HS-27A (cell line): ENCODE measurements at places on chromosomes 11 and 22.

DNA sequence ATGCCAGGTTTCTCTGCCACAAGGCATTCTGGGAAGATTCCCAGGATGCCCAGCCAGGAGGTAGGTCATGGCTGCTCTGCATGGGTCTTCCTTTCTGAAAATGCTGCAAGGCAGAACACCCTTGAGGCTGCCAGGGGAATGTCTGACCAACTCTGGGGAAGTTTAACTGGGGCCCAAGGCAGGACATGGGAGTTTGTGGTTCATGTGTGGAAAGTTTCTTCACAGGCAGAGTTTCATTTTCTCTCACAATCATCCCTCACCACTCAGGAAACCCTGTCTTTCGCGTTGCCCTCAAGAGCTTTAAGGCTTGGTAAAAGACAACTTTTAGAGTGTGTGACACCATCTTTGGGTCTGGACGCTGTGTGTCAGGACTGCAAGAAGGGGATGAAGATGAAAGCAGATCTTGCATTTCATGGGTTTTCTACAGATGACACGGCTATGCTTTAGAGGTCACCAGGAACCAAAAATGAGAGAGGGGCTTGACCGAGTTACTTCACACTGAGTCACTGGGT is 133.5 kb downstream of the CD44 start:
- no peak for DNase-seq

- DNase-seq: no peak
Observed at GRCh38 chr22:49628391-49629260, 199.0 kb downstream of the BRD1 start.

DNA sequence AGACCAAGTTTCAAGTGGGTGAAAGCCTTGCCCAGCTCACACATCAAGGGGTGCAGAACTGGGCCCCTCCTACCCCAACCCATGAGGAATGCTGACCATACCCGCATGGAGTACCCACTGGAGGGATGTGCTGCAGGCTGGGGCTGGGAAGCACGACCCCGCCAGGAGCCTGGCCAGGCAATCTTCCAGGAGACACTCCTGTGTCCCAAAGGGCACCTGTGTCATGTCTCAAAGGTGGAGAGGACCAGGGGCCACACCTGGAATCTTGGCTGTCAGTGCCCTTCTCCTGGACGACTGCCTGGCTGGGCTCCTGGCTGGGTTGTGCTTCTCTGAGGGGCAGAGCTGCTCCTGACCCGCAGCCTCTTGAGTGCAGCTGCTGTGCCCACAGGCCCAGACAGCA is 6.7 kb downstream of the ARAP1 start:
- no peak for DNase-seq

DNA sequence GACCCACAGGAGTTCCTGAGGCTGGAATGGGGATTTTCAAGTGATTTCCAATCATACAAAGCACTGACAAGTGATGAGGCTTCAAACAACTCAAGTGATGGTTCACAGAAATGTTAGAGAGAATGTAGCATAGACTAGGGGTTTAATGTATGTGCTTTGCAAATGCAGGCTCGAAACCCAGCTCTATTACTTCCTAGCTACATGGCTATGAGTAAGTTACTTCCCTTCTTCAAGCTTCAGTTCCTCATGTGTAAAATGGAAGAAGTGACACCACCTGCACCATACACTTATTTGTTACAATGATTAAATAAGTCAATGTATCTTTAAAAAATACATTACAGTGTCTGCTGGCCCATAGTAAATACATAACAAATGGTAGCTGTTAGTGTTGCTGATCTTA is 139.8 kb downstream of the CCDC81 start:
- DNase-seq: no peak

- no peak for DNase-seq
Observed at GRCh38 chr22:20656902-20657836, 116.7 kb upstream of the SERPIND1 start.

- DNase-seq: no peak
Observed at GRCh38 chr22:38114484-38115398, 4.3 kb upstream of the BAIAP2L2 start.

DNA sequence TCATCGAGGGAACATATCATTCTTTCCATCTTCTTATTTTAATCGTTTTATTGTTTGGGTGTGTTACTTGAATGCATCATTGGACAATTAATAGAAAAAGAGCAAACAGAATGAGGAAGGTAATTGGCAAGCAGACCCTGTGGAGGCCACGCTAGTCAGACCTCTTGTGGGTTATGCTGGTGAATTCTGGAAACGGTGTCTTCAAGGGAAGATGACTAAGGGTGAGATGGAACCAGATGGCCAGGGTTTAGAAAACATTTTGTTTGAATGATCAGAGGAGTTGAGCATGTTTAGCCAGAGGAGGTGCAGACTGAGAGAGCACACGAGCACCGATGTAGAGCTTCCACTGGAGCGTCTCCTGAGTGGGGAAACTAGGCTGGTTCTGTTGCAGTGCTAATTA is 8.5 kb downstream of the ST14 start:
- no peak for DNase-seq

GRCh38 chr11:20192151-20192550 is 31.9 kb upstream of the DBX1 start:
- DNase-seq: no peak

GRCh38 chr11:16923987-16924386 is 90.2 kb downstream of the PLEKHA7 start:
- DNase-seq: no peak

GRCh38 chr22:32112380-32112779 is 46.7 kb downstream of the C22orf42 start:
- no peak for DNase-seq

- DNase-seq: no peak
Observed at GRCh38 chr22:19987394-19988306, 29.0 kb downstream of the ARVCF start.

GRCh38 chr11:129277198-129277843 is 85.2 kb upstream of the ARHGAP32 start:
- DNase-seq: no peak

DNA sequence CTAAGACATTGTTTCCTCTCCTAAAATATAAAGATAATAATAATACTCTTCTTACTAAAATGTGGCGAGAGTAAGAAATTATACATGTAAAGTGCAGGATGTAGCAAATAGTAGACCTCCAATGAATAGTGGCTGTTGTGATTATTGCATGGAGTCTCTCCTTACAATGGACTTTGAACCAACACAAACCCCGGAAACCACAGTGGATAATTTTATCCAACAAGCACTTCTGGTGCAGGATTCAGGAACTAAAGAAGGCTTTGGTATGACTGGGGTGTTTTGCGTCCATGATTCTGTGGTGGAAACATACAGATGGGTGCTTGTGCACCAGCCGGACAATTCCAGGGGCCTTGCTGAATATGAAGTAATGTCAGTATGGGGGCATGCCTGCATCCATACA is 146.4 kb upstream of the UBASH3B start:
- no peak for DNase-seq

GRCh38 chr11:34316347-34317035 is 41.3 kb downstream of the ABTB2 start:
- no peak for DNase-seq

DNA sequence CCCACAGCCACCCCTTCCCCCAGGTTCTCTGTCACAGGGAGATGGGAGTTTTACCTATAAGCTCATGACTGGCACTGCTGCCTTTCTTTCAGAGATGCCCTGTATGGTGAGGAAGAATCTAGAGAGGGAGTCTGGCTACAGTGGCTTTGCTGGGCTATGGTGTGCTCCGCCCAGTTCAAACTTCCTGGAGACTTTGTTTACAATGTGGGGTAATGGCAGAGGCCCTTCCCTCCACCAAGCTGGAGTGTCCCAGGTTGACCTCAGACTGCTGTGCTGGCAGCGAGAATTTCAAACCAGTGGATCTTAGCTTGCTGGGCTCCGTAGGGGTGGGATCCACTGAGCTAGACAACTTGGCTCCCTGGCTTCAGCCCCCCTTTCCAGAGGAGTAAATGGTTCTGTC is 143.5 kb downstream of the MSANTD4 start:
- no peak for DNase-seq

DNA sequence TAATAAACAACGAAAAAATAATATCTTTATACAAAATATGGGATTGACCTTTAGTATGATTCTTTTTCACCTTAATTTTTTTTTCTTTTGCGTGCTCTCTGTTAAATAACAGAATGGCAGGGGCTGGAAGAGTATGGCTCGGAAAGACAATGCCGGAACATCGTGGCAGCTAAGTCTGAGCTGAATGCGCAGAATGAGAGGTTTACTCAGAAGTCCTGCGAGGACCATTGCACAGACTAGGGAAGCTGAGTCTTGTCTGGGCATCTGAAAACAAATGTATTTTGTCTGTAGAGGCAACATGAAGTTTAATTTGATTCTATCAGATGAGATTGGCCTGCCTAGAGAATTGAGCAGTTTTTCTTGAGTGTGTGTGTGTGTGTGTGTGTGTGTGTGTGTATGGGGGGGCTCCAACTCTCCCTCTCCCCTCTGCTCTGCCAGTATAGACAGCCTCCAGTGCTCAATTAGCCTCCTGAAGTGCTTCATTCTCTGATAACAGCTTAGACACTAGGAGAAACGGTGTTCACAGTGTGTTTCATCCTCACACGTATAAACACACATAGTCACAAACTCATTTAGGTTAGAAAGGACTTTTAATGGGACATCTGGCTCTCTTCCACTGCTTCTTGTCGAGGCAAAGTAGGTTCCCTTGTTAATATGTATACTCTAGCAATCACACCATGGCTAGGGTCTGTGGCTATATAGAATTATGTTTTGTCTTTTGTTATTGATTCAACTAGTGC is 244.3 kb upstream of the SORL1-AS1 start:
- DNase-seq: no peak

DNA sequence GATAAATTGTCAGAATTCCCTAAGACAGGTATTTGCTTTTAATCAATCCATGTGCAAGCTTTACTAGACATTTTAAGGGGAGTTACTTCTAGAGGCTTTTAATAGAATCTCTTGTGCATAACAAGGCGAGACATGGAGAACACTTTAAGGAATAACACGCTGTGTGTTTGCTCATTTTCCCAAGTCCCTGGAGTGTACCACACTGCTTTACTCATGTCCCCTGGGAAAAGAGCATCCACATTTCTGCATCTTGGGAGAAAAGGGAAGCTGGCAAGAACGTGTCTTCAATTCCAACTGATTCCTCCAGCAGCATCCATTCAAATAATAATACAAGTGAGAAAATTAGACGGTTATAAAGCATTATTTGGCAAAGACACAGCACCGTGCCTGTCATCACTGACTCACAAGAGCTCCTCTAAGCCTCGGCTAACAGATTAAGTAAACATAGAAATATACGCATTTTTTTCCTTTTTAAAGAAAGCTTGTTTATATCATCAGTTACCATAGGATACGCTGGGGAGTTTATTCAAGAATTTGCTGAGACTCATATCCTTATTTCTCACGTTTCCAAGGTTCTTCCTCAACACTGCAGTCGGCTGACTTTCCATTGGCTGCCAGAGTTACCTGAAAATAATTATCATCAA is 121.5 kb downstream of the CD44 start:
- DNase-seq: no peak

DNA sequence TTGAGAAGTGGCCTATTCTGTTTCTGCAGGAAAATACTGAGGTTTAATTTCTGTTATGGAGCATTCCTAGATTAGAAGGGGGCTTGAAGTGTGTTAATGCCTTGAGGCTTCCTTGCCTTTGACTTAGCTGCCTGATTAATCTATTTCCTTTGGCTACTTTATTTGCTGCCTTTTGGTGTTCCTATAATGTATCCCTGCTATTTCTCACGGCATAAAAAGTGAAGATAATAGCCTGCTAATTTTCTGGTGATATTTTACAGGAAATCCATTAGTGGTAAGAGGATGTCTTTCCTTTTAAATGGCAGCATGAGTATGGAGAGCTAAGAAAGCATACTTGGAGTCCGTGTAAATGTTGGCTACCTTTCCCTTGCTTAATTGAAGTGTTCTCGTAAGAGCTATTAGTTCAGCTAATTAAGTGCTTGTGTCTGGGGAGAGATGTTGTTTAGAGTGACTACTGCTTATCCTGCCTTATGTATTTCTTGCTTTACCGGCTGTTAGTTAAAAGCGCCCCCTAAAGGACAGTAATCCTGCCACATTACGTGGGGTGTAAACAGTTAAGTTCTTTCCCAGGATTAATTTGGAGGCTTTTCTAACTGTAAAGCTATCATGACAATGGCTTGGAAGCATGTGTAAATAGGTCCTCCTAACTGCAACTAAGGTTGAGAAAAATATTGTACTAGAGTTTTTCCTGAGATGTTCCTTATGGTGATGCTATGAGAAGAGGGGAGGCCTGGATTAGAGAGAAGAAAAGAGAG is 45.6 kb downstream of the ZNF280B start:
- DNase-seq: no peak

DNA sequence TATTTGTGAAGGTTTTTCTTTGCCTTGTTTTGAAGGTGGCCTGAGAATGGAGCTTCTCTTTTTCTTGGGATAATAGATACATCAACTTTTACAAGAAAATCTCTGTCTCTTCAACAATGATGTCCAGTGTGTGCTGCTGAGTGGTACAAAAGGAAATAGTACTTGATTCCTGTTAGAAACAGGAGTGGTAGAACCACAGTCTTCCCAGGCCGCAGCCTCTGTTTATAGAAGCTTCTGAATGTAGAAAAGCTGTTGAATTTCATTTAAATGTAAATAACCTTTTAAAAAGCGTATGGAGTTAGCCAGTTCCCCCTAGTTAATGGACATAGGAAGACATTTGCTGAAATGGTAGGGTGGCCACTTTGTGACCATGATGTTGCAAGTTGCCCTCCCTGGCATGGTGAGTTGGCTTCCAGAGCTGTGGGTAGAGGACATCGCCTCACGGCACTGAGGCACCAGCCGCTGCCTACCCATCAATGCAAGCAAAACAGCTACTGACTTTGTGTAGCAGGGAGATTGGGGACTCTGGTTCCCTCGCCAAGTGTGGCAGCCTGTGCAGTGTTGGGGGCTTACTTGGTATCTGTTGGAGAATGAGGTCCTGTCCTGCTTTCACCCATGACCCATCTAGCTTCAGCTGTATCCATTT is 31.6 kb downstream of the C11orf91 start:
- no peak for DNase-seq

DNA sequence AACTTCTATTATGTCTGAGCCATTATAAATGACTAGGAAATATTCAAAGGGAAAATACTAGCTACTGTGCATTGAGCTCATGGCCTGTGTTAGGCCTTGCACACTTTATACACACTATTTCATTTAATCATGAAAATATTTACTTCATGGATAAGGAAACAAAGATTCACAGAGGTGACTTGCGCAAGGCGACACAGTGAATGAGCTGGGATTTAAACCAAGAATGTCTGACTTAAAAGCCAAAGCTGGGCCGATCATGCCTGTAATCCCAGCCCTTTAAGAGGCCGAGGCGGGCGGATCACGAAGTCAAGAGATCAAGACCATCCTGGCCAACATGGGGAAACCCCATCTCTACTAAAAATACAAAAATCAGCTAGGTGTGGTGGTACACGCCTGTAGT is 231.5 kb downstream of the MIAT start:
- no peak for DNase-seq

- DNase-seq: no peak
Observed at GRCh38 chr11:47060807-47061206, 115.9 kb downstream of the ARFGAP2 start.

GRCh38 chr22:44894321-44894720 is 115.5 kb downstream of the PHF21B start:
- DNase-seq: no peak

GRCh38 chr11:118184784-118185579 is 8.5 kb upstream of the SCN2B start:
- no peak for DNase-seq
